ENCODE measurements at places on chromosomes 2 and 18.

GRCh38 chr2:25228848-25229278 lies 60.5 kb upstream of the POMC start:
- peak; percentile 14 for DNase-seq

DNA sequence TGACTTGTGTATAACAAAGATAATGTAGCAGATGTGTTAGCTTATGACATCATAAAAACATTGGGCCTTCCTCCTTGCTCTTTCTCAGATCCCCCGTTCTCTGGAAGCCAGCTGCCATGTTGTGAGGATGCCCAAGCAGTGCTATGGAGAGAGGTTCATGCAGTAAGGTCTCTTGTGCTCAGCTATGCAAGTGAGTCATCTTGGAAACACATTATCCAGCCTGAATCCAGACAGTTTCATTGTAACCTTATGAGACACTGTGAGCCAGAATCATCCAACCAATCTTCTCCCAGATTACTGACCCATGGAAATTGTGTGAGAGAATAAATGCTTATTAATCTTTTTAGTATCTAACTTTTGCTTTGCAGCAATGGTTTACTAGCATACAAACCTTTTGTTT lies 60.8 kb downstream of the ST6GAL2 start:
- no peak for DNase-seq

- no peak for DNase-seq
Measured at GRCh38 chr2:177467646-177468045, 75.1 kb downstream of the AGPS start.

- no peak for DNase-seq
Measured at GRCh38 chr2:111186933-111187332, 66.2 kb downstream of the BCL2L11 start.

DNA sequence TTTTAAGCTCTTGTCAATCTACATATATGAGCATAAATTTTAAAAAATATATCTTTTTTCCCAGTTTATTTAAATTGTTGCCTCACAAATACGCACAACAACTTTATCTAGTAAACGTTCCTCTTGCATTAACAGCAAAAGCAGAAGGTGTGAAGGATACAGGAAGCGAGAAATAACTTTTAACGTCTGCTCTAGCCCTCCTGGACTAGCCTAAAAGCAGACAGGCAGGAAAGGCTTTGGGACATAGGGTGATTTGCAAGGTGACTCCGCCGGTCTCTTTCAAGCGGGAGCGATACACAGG lies 434 bp upstream of the DUSP19 start:
- no peak for DNase-seq

GRCh38 chr2:135219226-135219625 lies 167.1 kb downstream of the RAB3GAP1 start:
- DNase-seq: no peak

DNA sequence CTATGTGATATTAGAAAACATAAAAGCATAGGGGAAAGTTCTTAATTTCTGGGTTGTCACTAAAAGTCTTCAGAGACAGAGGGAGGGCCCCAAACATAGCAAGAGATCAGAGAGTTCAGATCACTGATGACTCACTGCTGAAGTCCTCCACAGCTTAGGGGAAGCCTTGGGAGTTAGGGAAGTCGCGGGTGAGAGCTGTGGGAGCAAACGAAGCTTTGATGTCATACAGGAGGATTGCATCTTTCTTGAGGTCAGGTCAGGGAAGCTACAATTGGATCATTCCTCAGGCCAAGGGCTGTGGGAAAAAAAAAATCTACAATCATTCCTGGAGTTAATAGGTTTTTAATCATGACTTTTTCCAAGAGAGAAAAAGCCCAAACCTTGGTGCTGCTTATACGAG lies 96.2 kb downstream of the COPS8 start:
- DNase-seq: no peak
